ENCODE measurements at places on chromosomes 13 and 19. TPM values are rescaled to one million over a fixed set of nuclear protein-coding genes. Genes with fewer than 3 reads are reported as not detected.

GRCh38 chr19:1164684-1165531 lies 9.2 kb downstream of the SBNO2 start:
- no peak for DNase-seq

The GPR42 gene
- not detected for polyA plus RNA-seq

The FAM124A gene
- polyA plus RNA-seq, result 1.6 TPM

DNA sequence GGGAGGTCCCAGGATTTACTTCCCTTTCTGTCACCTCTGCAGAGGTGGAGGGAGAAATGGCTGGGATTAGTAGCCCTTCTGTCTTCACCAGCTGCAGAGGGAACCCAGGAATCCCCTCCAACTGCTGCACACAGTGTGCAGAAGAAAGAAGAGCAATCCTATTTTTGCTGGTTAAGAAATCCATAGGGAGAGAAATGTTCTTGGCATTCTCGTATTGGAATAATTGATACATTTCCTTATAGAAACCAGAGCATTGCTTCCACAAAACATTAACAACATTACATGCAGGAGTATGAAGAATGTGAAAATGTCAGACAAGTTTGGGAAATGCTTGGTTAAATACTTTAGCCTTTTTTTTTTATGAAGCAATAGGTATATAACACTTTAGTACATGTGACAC lies 48.3 kb upstream of the KLF12 start:
- DNase-seq, result peak; percentile 26

GRCh38 chr19:40592170-40592569 lies 9.0 kb upstream of the LTBP4 start:
- DNase-seq, result no peak

- DNase-seq, result no peak
Measured at GRCh38 chr13:39818953-39819352, 163.5 kb downstream of the COG6 start.

DNA sequence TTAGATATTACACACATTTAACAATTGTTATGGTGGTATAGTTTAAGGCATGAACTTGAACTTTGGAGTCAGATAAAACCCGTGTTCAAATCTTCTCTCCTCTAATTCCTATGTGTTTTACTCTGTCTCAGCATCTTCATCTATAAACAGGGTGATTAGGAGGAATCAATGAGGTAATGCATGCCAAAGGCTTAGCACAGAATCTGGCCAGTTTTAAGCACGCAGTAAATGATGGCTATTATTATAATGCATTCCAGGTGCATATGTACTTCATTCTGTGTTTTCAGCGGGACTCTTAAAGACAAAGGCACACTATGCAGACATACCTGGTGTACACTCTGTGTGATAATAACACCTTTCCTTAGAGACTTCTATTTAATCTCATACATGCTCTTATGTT lies 88.0 kb upstream of the FRY start:
- no peak for DNase-seq

GRCh38 chr19:57227502-57227901 lies 3.3 kb upstream of the AURKC start:
- no peak for DNase-seq

DNA sequence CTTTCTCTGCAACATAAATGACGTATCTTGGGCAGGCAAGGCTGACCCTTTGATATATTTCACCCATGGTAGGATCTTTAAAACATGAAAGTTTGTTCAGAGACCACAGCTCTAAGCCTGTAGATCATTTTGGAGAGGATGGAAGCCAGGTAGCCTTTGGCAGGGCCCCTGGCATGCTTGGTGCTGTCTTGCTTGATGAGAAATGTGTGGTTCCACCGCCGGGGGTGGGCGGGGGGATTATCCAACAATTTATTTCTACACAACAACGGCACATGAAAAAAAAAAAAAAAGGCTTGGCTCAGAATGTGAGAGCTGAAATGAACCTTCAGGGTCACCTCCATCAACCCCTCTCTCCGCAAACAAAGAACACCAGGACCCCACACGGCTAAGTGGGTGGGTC lies 112.9 kb upstream of the MBNL2 start:
- no peak for DNase-seq

GRCh38 chr19:58568453-58569130 lies 4.5 kb downstream of the MZF1 start:
- DNase-seq, result no peak

The LYL1 gene
- polyA plus RNA-seq, result 5.4 TPM

The ZNF331 gene
- polyA plus RNA-seq, result 13.1 TPM

DNA sequence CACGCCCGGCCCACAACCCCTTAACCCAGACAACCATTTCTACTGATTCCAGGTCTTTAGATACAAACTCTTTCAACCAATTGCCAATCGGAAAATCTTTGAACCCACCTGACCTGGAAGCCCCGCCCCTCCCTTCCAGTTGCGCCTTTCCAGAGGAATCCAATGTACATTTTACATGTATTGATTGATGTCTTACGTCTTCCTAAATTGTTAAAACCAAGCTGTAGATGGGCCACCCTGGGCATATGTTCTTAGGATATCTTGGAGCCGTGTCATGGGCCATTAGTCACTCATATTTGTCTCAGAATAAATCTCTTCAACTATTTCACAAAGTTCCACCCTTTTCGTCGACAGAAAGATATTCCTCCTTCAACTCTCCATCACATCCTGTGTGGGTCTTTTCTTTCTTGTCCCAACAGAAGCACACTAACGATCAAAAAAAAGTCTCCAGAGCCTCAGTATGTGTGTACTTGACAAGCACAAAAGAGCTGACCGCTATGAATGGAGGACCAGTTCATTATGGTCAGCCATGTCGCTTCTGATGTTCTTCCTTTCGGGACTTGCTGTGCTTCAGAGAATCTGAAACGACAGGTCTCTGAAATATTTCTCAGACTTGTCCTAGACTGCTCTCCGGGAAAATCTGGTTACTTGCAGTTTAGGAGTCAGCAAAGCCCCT lies 601 bp upstream of the ZNF749 start:
- no peak for DNase-seq

The ZIC2 gene
- polyA plus RNA-seq, result not detected

GRCh38 chr19:30690935-30691818 lies 319.0 kb downstream of the ZNF536 start:
- no peak for DNase-seq

- no peak for DNase-seq
Measured at GRCh38 chr13:64186071-64186470, 2770.4 kb upstream of the PCDH20 start.

DNA sequence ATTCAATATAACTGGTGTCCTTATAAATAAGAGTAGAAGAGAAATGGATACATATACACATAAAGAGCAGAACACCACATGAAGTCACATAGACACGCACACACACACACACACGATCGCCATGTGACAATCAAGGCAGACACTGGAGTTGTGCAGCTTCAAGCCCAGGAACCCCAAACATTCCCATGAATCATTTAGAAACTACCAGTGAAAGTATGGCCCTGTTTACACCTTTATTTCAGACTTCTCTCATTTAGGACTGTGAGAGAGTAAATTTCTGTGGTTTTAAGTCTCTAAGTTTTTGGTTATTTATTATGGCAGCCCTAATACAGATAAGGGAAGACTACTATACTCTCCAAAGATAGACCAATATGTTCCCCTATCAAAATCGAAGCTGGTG lies 20.4 kb upstream of the TNFSF13B start:
- DNase-seq, result no peak

DNA sequence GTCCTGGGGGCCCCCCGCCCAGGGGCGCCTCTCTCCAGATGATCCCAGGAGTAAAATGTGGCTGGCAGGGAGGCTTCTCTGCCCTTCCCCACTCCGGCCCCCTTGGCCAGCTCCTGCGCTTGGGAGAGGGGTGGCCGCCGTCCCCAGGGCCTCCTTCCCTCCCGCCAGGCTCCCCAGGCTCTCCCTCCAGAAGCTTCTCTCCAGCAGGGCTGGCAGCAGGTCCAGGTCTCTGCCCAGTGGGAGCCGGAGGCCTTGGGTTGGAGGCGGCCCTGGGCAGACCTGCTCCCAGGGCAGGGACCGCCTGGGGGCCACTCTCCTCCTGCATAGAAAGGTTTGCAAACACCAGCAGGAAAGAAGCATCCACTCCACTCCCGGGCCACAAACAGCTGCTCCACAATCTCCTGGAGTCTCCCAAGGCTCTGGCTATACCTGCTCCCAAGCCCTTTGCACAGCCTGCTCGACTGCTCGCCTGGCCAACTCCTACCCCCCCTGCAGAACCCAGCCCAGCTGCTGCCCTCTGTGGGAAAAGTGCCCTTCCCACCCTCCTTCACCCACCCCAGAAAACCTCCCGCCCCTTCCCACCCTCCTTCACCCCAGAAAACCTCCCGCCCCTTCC lies 26.0 kb downstream of the SBNO2 start:
- DNase-seq, result no peak

DNA sequence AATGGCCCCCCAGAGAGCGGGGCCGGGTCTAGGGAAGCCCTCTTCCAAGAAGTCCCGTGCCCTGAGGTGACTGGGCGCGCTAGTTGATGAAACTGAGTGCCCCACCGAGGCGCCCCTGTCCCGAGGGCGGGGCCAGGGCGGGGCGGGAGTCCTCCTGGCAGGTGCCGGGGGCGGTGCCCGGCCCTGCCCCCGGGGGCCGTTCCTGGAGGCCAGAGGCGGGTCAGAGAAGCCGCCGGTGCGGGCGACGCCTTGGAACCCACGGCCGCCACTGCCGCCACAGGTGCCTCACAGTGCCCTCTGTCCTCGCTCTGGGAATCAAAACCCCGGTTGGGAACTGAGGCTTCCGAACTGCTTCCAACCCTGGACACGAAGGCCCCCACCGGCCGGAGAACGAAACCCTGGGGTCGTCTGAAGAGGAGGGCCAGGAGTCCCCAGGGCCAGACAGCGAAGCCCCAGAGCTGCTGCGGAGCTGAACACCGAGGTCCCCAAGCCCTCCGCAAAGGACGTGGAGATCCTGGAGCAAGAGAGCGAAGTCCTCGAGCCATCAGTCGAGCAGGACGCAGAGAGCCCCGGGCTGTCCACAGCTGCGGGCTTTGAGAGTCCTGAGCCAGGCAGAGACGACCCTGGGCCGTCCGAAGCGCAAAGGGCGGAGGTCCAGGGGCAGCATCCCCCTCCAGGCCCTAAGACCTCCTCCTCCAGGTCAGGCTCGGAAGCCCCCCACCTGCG lies at the start of gene MISP3:
Gene MISP3, plus strand, starts transcription at position 252 of the 726 bp plus-strand sequence. CDS start 524 bp downstream, outside the sequence.
- no peak for DNase-seq

DNA sequence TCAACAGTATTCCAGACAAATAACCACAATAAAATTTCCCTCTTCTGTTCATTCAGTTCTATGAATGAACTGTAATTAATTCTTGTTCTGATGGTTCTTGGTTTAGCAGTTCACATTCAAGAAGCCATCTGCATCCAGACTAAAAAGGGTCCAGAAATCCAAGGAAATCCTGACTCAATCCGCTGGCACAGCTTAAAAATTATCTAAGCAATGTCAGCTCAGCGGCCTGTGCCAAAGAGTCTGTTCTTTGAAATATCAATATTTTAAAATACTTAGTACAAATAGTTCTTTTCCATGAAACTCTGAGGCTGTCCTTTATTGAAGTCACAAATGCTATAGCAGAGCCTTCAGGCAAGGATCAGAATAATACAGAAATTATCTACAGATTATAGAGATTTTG lies 57.2 kb downstream of the DHRS12 start:
- DNase-seq, result no peak

GRCh38 chr13:84739021-84739420 lies 856.7 kb upstream of the SLITRK1 start:
- no peak for DNase-seq
